NCI-H526 treated with DMSO at 0.1 percent for 48 hours (cell line): ENCODE measurements at places on chromosomes 16 and 17.
A peak's percentile ranks its signal among the peaks of the same experiment; 100 is the strongest.

DNA sequence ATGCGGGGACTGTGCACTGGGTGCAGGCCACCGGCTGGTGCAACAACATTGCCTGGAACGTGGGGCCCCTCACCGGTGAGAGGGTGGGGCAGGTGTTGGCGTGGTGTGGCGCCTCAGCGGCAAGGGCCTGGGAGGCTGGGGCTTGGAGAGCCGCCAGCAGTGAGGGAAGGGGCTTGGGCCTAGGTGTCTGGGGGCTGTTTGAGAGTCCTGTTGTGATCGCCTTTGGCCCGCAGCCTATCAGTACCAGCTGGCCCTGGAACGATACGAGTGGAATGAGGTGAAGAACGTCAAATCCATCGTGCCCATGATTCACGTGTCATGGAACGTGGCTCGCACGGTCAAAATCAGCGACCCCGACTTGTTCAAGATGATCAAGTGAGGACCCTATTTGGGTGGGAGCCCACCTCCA, 2.6 kb upstream of the TMEM88 start:
- no peak for DNase-seq

DNA sequence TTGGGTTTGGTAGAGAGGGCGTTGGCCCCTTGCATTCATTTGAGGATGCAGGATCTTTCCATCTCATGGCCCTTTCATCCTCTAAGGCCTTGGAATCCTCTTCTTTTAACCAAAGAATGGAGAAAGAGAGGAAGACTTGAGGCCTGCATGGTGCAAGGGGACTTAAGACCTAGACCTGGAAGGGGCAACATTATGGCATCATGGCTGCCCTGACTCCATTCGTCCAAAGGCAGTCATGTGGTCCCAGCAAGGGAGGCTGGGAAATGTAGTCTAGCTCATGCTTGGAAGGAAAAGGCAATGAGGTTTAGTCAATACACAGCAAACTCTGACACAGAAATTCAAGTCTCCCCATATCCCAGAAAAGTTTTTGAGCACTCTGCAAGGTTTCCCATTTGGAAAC, 30.7 kb upstream of the CDRT4 start:
- no peak for DNase-seq

GRCh38 chr17:78924481-78925151, 571 bp downstream of the TIMP2 start:
- peak; percentile 1 for DNase-seq

DNA sequence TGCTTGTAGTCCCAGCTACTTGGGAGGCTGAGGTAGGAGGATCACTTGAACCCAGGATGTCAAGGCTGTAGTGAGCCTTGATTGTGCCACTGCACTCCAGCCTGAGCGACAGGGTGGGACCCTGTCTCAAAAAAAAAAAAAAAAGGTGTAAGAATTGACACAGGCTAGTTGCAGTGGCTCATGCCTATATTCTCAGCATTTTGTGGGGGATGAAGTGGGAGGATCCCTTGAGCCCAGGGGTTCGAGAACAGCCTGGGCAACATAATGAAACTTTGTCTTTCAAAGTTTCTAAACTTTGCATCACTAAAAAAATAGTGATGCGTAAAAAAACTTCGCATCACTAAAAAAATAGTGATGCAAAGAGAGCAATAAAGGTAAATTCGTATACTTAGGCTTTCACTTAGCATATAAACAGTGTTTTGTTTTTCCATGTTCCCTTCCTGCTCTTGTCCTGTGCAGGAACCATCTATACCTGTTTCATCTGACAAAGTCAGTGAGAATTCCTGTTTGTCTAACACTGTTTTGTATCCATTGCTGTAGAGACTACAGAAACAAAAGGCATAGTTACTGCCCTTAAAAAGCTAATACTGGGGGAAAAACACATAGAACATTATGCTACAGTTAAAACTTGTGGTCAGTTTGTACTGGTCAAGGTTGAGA, 32.1 kb downstream of the CTCF start:
- DNase-seq, result no peak

DNA sequence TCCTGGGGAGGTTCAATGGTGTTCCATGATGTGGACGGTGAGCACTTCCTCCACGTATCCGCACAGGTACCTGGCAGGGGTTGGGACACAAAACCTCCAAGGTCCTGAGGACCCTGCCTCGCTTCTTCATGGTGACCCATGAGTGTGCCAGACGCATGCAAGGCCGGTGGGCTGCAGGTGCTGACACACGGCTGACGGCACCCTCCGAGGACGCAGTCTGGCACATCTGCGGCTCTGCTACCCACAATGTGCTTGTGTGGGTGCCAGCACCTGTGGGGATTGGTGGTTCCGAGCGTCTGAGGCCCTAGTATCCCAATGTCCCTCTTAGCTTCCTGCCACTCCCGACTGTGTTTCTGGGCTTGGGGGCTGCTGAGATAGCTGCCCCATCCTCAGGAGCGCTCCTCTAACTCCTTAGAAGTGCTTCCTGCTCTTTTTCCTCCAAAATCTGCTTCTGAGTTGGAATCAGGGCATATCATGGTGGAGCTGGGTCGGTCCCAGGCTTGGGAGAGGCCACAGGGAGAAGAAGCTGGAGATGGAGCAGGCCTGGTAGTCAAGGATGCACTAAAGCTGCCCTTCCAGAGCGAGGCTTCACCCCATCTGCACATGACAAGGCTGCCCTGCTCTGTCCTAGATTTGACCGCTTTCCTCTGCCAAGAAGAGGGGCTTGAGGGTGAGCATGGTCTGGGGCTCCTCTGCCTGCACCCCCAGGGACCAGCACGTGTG, 1.6 kb downstream of the CYGB start:
- DNase-seq, result no peak

GRCh38 chr17:10270258-10270657, 71.9 kb upstream of the GAS7 start:
- no peak for DNase-seq

GRCh38 chr16:3609895-3610697, 1.3 kb downstream of the SLX4 start:
- no peak for DNase-seq

GRCh38 chr16:68417711-68418301, 30.5 kb downstream of the SMPD3 start:
- DNase-seq, result no peak

- DNase-seq, result no peak
Observed at GRCh38 chr16:84545114-84545737, 40.8 kb upstream of the MEAK7 start.

DNA sequence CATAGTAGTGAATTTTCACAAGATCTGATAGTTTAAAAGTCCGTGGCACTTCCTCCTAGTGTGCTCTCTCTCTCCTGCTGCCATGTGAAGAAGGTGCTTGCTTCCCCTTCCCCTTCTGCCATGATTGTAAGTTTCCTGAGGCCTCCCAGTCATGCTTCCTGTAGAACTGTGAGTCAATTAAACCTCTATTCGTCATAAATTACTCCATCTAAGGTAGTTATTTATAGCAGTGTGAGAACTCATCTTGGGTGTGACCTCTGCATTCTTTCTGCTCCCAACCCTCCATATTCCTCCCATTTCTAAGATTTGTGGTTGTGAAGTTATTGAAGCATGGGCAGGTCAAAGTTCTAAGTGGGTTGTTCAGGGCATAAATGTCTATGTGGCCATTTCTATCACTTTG, 62.1 kb upstream of the ADAMTS18 start:
- DNase-seq, result no peak

- peak; percentile 13 for DNase-seq
Observed at GRCh38 chr16:75267631-75268264, 16.3 kb upstream of the BCAR1 start.

- DNase-seq, result no peak
Observed at GRCh38 chr17:31390426-31390747, 1.1 kb upstream of the RAB11FIP4 start.

GRCh38 chr16:2586901-2587480, 49.2 kb downstream of the PDPK1 start:
- DNase-seq, result no peak
